Activated gamma-delta T cell treated with anti-CD3 and anti-CD28 coated beads, Interleukin-2, amount 50 U/mL, for 16 hours (primary cell): ENCODE measurements at places on chromosomes 5 and 9.

- DNase-seq = no peak
Observed at GRCh38 chr9:112000743-112001142, 104.1 kb downstream of the UGCG start.

DNA sequence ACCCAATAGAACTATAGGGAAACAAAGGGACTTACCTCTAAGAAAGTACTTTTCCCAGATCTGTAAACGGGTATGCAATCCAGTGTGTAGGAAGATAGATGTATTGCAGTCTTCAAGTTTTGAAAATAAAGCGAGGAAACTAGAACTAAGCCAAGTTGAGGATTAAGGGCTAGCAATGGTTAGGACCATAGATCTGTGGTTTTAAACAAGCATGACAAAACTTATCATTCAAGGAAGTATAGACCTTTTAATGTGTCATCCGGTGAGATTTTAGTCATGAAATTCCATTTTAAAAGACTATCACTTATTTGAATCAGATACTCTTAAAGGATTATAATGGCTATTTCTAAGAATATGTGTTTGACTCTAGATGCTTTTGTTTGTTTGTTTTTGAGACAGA lies 20.5 kb downstream of the CD274 start:
- no peak for DNase-seq

GRCh38 chr9:70696694-70697335 lies 282.4 kb upstream of the KLF9 start:
- no peak for DNase-seq

GRCh38 chr9:122846371-122846940 lies 18.1 kb upstream of the PDCL start:
- no peak for DNase-seq

DNA sequence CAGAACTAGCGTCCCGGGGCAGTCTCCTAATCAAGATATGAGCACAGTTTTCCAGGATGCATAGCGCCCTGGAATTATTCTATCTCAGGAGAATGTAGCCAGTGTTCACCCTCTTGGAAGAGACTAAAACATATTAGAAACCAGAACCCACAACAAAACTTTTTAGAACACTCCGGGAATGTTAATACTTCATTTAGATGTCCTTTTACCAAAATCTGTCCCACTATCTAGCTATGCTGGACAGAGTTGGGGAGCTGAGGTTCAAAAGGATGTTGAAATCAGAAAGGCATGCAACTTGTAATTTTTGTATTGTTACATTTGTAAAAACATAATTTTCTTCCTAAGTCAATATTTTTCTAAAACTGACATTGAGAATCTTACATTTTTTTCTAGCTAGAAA lies 386.5 kb upstream of the RFX3 start:
- no peak for DNase-seq

GRCh38 chr9:70438341-70438928 lies 24.0 kb upstream of the KLF9 start:
- no peak for DNase-seq

GRCh38 chr5:57417971-57418370 lies 64.6 kb downstream of the ACTBL2 start:
- no peak for DNase-seq

- DNase-seq = no peak
Observed at GRCh38 chr5:10409504-10409903, 32.2 kb upstream of the ROPN1L start.

DNA sequence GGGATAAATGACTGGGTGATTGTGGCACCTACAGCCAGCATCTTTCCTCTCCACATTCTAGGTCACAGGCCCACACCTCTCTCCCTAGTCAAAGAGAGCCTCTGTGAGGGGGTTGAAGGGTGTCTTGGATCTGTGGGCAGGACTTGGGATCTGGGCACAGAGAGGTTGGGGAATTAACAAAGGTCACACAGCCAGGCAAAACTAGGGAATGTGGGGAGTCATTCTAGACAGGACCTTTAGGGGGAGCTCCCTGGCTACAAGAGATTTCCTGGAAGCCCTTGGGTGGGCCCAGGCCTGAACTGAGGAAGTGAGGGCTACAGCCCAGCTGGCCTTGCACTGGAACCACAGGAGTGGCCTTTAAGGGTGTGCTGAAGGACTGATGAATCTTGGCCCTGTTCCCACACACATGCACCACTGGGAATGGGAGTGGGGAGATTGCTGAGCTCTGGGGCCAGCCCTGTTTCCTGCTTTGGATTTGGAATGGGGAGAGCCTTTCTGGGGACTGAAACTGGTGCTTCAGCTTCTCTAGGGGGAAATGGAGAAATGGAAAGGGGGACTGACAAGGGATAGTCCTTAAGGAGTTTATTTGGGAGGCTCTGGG lies 12.4 kb upstream of the CXXC5 start:
- DNase-seq = no peak

DNA sequence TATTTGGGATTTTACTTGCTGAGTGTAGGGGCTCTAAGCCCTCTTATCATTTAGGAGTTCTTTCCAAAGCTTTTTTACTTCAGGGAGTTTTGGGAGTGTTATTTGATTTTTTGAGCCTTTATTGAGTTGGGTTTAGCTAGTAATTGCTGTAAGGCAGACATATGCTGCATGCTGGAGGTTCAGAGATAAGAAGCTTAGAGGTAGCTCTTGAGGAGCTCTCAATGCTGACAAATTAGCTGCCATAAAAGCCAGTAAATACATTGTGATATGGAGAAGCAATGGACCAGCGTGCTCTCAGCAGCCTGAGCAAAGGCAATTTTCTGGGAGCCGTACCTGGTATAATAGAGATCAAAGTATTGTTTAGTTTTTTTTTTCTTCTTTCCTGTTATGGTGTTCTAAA lies 11.6 kb downstream of the ARHGEF28 start:
- no peak for DNase-seq

DNA sequence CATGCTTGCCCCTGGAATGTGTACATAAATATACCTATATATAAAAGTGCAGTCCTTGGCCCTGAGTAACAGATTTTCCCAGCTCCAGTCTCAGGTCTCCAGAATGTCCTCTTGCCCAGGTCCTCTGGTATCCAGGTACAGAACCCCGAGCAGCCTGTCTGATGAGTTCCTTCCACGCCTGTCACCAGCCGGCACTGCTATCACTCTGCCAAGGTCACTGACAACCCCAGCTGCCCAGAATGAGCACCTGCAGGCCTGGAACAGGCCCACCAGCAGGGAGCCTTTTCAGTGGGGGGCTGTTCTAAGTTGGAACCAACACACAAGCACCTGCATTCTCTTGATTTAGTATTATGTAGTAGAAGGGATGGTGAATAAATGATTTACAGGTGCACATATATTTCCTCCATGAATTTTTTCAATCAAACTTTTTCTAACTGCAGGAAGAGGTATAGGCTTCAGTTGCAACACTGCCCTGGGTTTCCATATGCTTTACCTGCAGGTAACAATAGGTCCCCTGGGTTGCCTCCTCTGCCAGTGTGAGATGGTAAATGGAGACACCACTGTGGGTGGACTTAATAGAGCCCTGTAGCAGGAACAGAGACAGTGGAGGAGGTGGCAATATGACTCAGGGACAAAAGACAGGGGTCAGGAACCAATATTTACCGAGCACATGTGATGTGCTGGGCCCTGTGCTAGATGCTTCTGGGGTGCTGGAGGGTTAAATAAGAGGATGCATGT lies 291.9 kb downstream of the SPOCK1 start:
- DNase-seq = no peak

DNA sequence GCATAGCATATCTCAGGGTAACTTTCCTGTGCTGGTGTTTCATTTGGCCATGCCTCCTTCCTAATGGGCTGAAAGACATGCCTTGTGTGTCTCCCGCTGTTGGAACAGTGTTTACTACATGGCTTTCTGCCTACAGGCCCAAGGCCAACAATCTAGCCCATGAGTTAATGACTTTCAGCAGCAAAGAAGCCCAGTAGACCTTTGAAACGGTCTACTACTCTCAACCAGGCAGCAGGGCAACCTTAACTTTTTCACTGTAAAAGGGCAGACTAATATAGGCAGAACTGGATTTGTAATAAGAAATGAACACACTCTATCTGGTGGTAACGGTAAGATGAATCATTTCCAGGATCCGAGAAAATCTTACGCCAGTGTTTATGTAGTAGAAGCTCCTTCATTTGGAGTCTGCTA lies 21.0 kb downstream of the C5orf15 start:
- no peak for DNase-seq

- DNase-seq = no peak
Observed at GRCh38 chr9:92122061-92122460, 6.8 kb upstream of the SPTLC1 start.

DNA sequence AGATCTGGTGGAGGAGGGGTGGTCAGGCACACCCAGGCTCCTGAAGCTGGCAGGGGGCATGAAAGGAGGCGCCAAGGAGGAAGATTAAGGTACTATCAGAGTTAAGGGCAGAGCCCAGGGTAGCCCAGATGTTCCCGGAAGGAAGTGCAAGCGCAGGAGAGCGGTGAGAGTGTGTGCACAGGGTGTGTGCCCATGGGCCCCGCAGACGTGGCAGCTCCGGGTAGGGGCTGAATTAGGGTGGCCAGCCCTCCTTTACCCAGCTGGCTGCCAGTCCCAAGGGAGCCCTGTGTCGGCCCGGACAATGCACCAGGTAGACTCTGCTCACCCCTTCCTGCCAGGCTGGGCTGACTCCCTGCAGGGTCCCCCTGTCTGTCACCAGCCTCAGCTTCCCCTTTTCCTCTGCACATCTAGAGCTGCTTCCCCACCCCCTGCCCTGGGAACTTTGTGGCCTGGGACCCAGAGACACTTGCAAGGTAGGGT lies at the start of gene SMIM33:
TSS of gene SMIM33 (plus strand) at position 184 of the 480 bp plus-strand sequence. CDS start at position 302, 118 bp downstream.
- no peak for DNase-seq

DNA sequence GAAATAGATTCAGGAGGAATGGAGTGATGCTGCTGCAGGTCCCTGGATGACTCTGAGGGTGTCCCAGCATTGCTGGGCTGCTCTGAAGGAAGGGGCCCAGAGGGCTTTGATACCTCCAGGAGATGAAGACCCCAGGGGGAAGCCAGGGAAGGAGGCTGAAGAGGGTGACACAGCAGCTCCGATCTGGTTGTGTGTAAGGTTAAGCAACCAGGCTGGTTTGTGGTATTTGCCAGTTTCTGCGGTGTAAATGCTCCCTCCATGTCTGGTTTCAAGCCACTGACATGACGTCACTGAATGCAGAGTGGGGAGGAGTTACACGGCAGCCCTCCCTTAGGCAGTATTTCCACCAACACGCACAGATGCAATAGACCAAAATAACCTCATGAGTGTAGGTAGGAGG lies 40.0 kb upstream of the ORM1 start:
- DNase-seq = no peak

DNA sequence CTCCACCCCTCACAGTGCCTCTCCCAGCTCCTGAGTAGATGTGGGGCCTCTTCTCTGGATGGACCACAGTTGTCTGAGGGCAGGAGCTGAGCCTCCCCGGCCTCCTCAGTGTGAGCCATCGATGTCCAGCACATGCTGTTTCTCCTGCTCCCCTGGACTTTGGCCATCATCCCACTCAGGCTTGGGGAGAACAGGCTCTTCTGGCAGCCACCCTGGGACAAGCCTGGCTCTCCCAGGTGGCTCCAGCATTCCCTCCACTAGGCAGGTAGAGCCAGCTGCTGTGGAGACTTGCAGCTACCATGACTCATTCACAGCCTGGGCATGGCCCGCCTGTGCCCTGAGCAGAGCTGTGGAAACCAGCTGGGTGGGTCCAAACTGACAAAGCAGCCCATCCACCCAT lies 77.0 kb downstream of the CSNK1A1 start:
- no peak for DNase-seq

DNA sequence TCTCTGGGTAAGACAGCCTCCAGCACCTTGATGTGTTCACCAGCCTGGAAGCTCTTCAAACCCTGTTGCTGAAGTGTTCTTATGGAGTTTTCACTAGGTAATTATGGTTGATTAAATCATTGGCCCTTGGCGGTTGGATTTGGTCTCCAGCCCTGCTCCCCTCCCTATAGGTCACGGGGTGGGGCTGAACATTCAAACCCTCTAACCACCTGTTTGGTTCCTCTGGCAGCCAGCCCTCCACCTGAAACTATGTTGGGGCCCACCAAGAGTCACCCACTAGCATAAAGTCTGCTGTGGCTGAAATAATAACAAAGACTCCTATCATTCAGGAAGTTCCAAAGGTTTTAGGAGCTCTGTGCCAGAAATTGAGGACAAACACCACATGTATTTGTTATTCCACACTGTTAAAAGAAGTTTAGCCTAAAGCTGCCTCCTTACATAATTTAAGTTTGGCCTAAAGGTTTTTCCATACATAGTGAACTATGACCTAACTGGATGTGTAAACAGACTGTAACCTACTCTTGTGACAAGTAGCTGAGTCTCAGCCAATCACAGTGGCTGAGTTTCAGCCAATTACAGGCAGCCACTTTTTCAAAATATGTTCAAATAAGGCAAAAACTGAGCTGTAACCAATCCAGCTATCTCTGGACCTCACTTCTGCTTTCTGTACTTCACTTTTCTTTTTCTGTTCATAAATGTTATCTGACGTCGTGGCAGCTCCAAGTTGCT lies 34.8 kb downstream of the TMEM252 start:
- DNase-seq = no peak

GRCh38 chr5:129858131-129858675 lies 46.1 kb upstream of the CHSY3 start:
- DNase-seq = no peak
